ENCODE measurements at places on chromosomes 5 and 9.

- DNase-seq = no peak
Measured at GRCh38 chr5:13945271-13945670, 783 bp upstream of the DNAH5 start.

GRCh38 chr5:55276771-55277170 is 30.7 kb downstream of the DHX29 start:
- DNase-seq = no peak

DNA sequence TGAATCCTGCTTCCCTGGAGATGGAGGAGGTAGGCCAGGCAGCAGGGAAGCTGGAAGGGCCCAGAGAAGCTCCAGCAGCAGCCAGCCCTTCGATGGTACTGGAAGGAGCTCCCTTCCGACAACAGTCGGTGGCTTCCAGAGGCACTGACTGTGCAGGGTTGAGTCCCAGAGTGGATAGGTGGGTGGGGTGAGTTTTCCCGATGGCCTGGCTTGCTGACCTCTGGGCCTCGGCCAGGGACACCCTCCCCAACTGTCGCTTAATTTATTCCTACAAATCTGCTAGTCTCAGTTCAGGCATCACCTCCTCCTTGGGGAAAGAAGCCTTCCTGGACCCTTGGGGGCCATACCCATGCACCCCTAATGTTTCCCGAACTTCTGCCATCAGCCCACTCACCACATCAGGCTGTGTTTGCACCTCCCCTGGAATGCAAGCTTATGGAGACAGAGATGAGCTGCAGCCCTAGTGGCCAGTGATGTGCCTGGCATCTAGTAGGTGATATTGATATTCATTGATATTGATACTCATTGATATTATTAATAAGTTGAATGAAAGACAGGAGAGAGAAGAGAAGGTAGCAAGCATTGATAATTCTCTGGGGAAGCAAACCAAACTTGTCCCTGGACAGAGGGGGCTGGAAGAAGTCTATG is 104.6 kb upstream of the BOD1 start:
- DNase-seq = no peak

DNA sequence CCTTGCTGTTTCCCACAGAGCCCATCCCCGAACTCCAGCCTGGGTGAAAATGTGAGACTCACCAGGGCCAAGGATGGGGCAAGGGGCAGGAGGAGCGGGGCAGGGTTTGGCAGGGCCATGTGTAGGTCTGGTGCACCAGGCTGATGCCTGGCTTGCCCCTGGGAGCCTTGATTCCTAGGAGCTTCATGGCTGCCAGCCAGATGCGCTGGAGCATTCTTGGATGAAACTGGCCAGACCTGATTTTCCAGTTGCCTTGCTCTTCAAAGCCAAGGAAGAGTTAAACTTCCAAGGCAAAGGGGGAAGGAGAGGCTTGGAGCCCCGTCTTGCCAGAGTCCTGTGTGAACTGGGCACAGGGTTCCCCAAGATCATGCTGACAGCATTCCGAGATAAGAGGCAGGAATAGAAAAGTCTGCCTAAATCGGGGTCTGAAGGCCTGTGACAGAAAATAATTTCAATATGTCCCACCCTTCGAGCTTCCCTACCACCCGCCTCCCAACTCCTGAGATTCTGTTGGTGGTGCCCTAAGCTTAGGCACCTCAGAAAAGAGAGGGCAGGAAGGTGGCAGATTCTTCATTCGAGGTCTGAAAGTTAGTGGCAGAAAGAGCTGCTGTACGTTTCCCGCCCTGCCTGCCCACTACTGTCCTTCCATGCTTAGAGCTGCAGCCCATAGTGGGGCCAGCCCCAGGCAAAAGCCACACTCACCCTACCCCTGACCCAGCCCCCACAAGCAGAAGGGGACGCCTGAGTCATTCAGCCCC is 20.4 kb downstream of the FAT2 start:
- no peak for DNase-seq

DNA sequence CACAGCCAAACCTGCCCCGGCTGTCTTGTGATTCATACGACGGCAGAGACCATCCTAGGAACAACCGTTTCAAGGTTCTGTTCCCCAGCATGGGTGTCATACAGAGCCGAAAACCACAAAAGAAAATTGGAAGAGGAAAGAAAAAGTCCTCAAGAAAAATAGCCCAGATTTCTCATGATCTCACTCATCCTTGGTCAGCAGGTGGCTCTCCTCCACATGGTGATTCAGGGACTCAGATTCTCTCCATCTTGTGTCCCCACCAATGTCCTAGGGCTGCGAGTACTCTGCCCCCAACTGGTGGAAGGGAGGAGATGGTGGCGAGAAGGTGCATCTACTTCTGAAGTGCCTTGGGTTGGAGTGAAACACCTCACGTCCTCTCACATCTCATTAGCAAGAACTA is 25.6 kb downstream of the PDZD2 start:
- DNase-seq = no peak

DNA sequence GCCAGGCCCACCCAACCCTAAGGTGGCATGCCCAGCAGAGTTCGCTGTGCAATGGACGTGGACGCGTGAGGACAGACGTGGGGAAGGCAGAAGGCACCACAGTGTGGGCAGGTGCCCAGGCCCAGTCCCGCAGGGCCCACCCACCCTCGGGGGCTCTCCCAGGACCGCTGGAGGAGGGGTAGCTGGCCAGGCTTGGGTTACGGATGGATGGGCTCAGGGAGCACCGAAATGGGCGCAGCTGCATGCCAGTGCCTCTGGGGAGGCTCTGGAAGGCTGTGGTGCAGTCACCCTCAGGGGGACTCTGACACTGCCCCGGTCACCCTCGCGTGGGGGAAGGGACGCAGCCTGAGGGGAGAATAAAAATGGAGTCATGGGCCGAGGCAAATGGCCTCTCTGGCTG is 9.6 kb upstream of the GPSM1 start:
- DNase-seq = no peak

DNA sequence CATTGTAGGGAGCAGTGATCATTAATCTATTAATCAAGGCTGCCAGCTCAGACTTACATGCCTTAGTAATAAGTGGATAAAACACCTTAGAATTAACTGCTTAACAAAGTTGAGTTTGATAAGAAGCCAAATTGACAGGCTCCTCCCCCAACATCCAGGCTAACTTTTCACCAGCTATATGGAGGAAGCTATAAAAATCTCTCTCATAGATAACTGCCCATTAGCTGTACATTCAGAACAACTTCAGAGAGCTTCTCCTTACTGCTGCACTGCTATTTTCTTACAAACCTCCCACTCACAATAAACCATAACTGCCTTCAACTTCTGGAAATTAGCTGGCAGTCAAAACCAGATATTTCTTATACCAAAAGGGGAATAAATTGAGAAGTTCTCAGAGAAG is 364.1 kb downstream of the PRELID2 start:
- no peak for DNase-seq

- DNase-seq = no peak
Measured at GRCh38 chr9:98538203-98538602, 170.5 kb downstream of the GABBR2 start.

GRCh38 chr5:57366744-57367143 is 115.9 kb downstream of the ACTBL2 start:
- DNase-seq = no peak

- no peak for DNase-seq
Measured at GRCh38 chr5:97476852-97477534, 293.9 kb upstream of the RIOK2 start.

DNA sequence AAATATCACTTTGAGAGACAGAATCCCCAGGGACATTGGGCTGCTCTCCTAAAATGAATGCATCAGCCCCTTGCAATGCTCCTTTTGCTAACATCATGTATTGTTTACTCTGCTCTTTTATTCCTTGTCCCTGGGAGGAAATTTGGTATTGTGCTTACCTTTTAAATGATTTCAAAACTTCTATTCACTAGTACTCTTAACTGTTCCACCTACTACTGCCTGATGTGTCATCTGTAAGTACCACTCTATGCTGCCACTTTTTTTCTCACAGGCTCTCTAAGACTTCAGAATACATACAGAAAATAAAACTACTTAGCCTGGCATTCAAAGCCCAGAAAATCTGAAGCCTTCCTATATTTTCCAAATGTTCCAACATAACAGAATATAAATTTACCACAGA is 667.2 kb downstream of the BRINP1 start:
- DNase-seq = no peak

GRCh38 chr9:91127653-91128052 is 234.1 kb downstream of the AUH start:
- no peak for DNase-seq

DNA sequence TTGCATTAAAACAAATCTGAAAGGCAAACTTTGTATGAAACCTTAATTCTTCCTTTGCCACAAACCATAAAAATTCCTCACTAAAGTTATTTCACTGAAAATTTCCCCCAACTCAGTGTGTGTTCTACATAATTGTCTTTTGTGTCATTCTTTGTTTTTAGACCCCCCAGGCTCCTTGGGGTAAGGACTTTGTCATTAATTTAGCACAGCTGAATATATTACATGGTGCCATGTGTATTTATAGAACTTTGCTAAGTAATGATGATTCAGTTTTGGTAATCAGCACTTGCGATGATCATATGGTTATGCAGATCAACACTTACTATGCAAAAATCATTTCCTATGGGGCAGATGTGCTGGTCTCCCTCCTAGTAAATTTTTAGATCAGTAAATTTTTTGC is 712.1 kb upstream of the MEF2C start:
- no peak for DNase-seq

- peak; percentile 45 for DNase-seq
Measured at GRCh38 chr9:131668439-131669268, 71.2 kb downstream of the RAPGEF1 start.

DNA sequence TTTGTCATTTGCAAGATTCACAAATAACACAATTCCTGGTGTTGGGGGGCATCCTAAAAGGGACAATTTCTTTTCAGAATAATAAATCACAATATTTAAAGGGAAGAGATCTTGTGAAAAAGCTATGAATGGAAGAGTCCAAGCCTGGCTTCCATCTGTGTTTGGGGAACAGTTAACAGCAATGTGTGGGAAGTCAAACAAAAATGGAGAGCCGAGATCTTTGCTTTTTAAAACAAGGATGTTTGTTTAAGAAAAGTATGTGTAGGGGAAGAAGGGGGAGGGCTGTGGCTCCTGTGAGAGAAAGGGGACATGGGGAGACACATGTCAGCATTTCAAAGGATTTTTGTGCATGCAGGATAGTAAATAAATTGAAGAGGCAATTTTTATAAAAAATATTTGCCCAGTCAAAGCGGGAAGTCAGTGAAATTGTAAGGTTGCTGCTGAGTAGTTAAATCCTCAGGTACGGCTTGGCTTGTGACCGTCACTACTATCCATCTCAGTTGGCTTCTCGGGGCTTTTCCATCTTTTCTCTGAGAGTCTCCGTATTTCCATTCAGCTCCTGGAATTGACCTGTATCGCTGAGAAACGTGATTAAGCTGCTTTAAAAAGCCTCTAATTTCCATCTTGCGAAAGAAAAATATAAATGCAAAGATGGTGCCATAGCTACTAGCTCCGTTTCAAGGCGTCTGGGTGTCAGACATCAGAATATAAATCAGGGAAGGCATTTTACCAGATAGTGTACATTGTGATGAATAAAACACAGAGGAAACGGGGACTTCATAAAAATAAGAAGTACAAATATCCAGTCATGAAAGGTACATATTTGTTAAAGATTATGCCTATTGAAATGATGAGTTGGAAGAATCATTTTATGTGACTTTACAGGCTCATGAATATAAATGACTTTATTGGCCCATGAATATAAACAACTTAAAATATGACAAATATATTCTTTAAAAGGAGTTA is 52.9 kb upstream of the VCAN start:
- DNase-seq = no peak

DNA sequence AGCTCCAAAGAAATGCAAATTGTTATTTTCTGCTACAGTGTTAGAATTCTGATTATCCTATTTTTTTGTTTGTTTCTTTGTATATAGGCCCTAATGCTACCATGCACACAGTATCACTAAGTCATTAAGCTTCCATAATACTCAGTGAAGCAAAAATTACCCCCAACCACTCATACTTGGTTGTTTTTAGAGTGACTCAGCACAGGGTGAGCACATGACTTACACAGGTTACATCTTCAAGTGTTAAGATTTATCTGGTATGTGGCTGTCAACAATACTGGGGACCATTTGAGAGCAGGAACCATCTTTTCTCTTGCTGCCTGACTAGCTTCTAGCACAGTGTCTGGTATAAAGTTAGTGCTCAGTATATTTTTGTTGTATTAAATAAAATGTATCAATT is 255.8 kb upstream of the SLC24A2 start:
- DNase-seq = no peak

DNA sequence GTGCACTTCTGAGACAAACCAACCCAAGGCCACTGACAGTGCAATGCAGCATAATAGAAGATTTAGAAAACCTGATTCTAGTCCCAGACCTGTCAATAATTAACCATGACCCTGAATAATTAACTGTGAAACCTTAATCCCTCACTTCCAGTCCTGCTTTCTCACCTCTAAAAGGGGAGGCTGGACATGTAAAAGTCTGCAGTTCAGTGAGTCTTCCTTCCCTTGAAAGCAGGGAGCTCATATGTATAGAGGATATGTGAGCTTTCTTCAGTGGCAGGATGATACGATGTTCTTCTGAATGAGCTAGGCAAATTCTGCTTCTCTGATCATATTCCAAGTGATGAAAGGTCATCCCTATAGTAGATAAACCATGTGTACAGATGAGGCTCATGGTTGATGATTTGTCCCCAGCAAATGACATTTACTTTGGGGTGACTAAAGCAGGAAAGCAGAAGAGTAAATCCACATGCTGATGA is 2.9 kb downstream of the KCNV2 start:
- DNase-seq = no peak

DNA sequence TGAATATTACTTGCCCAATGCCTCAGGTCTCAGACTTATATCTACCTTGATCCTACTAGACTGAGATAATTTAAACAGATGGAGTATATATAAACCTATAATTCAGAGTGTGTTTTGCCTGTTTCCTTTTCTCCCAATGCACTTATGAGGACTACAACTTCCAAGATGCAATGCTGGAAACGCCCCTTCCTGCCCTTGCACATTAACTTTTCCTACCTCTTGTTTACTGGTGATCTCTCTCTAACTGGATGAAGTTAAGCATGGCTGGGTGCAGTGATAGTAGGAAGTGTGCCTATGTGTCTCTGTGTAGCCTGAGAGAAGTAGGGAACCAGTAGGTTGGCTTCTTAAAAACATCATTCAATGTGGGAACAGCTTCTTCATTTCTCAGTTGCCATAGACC is 115.2 kb downstream of the SVEP1 start:
- DNase-seq = no peak

GRCh38 chr5:375921-376798 is 54.6 kb downstream of the AHRR start:
- DNase-seq = no peak

GRCh38 chr5:132829742-132830435 is 558 bp downstream of the SHROOM1 start:
- DNase-seq = peak; percentile 66
